ENCODE measurements at places on chromosomes 11 and 22. TPM values are rescaled to one million over a fixed set of nuclear protein-coding genes. Genes with fewer than 3 reads are reported as not detected.

DCDC1 gene
- not detected for total RNA-seq

ARAP1 gene
- 58.9 TPM for total RNA-seq

PNPLA3 gene
- 0.25 TPM for total RNA-seq

LDLRAD3 gene
- 1.6 TPM for total RNA-seq

SCARF2 gene
- 2.7 TPM for total RNA-seq

CRYBB3 gene
- not detected for total RNA-seq

OR8D1 gene
- not detected for total RNA-seq

TRPC6 gene
- 0.62 TPM for total RNA-seq

MMP7 gene
- total RNA-seq: not detected

KCNJ11 gene
- total RNA-seq: 29.2 TPM

GRCh38 chr11:35177370-35177769, 38.4 kb downstream of the CD44 start:
- no peak for DNase-seq

GRCh38 chr11:3035333-3035732, 21.9 kb downstream of the CARS1 start:
- no peak for DNase-seq

GRCh38 chr11:99934008-99934407, 753.1 kb upstream of the ARHGAP42 start:
- no peak for DNase-seq

DNA sequence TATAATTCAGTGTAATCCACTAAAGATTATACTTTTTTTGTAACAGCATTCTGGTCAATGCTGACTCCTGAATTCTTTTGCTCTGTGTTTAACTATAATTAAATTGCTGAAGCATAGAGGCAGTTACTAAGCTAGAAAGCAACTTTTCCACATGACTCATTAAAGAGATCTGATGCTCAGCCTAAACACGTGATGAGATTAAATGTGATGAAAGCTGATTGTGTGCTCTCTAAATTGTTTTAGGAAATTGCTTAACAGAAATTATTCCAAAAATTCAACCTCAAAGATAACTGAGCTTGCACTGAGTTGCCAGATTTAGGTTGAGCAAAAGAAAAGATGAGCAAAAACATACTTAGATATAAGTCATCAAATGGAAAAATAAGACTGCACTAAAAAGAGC, 1033.6 kb downstream of the FAM181B start:
- no peak for DNase-seq

GRCh38 chr11:59218893-59219292, 6.2 kb upstream of the MPEG1 start:
- DNase-seq: no peak

GRCh38 chr11:1204381-1205101, 18.3 kb upstream of the MUC5B start:
- DNase-seq: peak; percentile 20

- DNase-seq: no peak
These were observed 591.4 kb downstream of the ETS1 start for GRCh38 chr11:127995921-127996320.

GRCh38 chr11:75826461-75827230, 11.6 kb downstream of the UVRAG start:
- no peak for DNase-seq

DNA sequence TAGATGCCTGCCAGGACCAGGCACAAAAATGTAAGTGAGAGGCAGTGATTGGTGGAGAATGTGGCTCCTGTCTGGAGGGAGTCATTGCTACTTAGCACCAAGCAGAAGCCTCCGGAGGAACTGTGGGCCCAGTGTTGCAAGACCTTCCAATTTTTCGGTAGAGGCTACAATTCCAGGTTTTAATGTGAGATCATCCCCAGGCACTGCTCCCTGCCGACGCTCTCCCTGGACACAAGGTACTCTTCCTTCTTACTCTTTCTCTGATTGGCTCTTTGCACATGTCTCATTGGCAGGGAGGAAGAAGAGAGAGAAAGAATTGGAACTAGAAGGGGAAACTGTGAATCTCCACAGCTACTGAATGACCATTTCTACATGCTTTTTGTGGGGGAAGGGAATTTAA, 53.7 kb upstream of the EP300 start:
- no peak for DNase-seq

DNA sequence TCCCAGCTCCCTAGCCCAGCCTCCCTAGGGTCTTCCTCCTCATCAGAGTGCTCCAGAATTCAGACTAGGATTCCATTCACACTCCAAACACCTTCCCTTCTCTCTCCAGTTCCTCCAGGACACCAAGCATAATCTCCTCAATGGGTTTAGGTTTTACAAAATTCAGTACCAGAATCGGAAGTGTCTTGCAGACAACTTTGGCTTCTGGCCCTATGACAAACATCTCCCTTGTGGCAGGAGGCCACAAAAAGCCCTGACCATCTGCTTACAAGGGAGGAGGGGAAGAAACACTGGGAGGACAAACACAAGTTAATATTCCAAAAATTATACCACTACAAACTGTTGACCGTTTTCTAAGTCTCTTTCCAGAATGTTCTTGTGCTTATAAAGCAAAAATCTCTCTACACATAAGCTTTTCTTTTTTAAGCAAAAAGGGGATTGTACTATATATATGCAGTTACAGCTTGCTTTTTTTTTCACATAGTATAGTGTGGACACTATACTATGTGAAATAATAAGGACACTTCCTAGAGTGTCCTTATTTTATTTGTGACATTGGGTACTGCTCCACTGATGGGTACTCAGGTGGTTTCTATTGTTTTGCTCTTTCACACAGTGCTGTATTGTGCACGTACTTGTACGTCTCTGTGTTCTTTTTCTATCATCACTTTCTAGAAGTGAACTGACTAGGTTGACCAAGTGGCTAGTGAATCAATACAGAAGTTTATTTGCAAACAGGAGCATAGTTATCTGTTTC, 78.7 kb downstream of the BDNF start:
- no peak for DNase-seq

GRCh38 chr11:6397636-6398035, 7.4 kb downstream of the SMPD1 start:
- DNase-seq: no peak

GRCh38 chr11:46615756-46616155, 1.3 kb downstream of the HARBI1 start:
- no peak for DNase-seq

DNA sequence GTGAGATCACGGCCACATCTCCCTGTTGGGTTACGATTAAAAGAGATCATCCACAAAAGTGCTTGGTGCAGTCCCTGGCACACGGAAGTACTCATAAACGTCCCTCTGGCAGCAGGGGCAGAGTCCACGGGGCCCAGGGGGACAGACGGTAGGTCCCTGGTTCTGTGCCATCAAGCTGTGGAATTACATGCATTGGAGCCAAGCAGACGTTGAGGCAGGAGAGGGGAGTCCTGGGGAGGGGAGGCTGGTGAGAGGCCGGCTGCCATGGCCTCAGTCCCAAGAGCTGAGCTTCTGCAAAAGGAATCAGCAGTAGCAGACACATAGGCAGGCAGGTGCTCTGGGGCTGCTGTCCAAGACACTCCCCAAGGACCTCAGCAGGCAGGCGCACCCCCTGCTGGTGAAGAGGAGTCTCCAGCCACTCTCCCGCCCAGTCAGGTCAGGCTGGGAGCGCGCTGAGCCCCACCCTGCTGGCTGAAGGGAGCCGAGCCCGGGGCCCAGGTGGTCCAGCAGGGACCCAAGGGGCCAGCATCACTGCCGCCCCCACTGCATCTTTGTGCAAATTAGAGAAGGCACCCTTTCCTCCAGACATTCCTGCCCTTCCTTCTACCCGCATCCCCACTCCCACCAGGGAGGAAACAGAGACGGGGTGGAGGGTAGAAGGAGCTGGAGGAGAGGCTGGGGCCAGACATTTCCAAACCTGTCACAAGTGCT, 7.6 kb upstream of the KCTD17 start:
- DNase-seq: peak; percentile 79

DNA sequence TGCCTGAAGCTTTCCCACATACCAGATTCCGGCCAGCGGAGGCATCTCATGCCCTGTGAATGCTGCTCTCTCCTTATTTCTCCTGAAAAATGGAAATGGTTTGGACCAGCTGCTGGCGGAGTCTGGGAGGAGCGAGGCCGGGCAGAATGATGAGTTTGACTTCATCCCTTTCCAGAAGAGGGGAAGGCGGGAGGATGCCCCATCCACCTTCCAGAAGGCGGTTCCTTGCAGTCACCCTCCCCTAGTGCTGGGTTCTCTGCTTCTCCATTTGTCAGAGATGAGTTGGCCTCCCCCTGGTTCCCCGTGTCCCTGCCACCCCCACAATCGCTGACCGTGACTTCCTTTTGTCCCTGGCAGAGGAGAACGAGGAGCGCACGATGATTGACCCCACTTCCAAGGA, 75.6 kb downstream of the PARVB start:
- DNase-seq: peak; percentile 2

GRCh38 chr11:114478001-114478410, 38.7 kb downstream of the REXO2 start:
- DNase-seq: no peak

DNA sequence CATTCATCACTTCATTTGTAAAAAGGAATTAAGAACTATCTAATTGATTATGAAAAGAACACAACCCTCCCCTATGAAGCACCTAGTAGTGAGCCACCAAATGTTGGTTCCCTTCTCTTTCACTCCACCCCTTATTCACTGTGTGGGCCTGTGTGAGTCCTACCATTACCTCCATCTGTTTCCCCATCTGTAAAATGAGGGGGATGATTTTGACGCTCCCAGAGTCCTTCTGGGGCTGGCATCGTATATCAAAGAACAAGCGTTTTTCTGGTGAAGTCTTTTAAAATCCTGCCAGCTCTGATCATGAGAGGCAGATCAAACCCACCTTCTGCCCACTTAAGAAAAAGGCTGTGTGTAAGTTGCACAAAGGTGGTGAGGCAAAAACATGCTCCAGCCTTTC, 96.6 kb upstream of the SEZ6L start:
- no peak for DNase-seq

DNA sequence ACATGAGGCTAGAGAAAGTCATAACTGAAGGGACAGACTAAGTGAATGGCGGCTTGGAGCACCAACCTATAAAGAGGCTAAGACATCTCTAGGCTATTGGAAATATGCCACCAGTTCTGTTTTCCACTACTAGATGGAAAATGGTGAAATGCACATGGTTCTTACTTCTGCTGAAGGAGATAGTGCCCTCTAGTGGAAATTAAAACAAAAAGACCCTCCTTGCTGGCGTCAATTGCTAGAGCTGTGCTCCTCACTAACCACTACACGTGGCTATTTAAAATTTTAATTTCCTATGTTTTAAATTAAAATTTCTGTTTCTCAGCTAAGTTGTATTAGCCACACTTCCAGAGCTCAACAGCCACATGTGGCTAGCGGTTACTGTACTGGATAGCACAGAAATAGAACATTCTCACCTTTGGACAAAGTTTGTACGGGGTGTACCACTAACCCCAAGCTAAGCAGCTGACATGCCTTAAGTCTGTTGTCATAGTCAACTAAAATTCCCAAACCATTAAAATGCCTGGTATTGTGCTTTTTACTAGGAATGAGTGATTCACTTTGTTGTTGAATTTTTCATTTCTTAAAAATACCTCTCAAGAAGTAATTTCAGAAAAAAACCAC, 34.1 kb upstream of the CALCA start:
- DNase-seq: no peak

DNA sequence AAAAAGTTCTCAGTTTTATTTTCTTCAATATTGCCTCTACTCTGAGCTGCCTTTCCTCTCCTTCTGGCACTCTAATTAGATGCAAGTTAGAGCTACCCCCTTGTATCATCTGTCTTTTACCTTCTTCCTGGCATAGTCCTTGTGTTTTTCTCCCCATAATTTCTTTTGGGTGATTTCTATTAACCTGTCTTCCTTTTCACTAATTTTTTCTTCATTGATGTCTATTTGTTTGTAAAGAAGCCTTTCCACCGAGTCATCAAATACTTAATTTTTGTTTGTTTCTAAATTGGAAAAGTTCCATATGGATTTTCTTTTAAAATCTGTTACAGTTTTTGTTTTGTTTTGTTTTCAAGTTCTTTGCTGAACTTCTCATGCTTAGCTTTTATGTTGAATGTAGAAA, 558.1 kb downstream of the TBC1D22A start:
- DNase-seq: no peak

GRCh38 chr11:40722179-40722795, 737.2 kb downstream of the LRRC4C start:
- DNase-seq: no peak

- no peak for DNase-seq
These were observed 45.9 kb downstream of the FDX1 start for GRCh38 chr11:110475671-110476070.

DNA sequence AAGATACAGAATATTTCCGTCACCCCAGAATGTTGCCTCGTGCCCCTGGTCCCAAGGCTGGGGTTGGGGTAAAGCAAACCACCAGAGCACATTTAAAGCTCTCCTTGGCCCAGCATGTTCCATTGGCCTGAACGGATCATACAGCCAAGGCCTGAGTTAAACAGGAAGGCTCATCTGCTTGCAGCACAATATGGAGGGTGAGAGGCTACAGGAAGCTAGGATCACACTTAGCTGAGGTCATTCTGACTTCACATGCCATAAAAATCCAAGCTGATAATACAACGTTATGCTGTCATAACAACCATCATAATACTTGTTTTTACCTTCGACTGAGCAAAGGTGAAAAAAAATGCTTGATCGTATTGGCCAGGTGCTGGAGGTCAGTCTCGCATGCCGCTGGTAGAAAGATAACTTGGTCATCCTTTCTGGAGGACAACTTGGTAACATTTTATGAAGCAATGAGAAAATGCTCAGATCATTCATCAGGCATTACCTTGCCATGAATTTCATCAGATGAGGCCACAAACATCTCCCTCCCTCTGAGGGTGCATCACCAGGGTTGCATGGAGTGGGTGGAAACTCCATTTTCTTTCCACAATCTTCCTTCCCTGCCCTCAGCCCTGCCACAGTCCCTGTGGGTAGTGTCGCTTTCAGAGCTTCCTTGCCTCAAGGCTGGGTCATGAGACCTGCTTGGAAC, 31.9 kb upstream of the RTL6 start:
- DNase-seq: no peak

Data from left ventricle myocardium superior (tissue), 1 donor.